Stimulated activated CD4-positive, alpha-beta T cell treated with anti-CD3 and anti-CD28 coated beads, Interleukin-1b, Interleukin-23, amount 100 ng/mL, for 1 hour (primary cell): ENCODE measurements at places on chromosomes 6 and 20.
A peak's percentile ranks its signal among the peaks of the same experiment; 100 is the strongest.

GRCh38 chr20:63529180-63529860 lies 7.9 kb downstream of the PTK6 start:
- DNase-seq: no peak

GRCh38 chr6:140774080-140774505 lies 1358.6 kb upstream of the GJE1 start:
- DNase-seq: no peak

- DNase-seq: no peak
Measured at GRCh38 chr20:9068841-9069663, at the start of gene PLCB4. Gene PLCB4, plus strand, starts transcription at chr20:9069087. Its CDS starts 238,728 bp downstream, at chr20:9307815.

- DNase-seq: no peak
Measured at GRCh38 chr6:116530436-116530835, 15.0 kb downstream of the TRAPPC3L start.

GRCh38 chr6:5813625-5814027 lies 193.1 kb downstream of the NRN1 start:
- no peak for DNase-seq

DNA sequence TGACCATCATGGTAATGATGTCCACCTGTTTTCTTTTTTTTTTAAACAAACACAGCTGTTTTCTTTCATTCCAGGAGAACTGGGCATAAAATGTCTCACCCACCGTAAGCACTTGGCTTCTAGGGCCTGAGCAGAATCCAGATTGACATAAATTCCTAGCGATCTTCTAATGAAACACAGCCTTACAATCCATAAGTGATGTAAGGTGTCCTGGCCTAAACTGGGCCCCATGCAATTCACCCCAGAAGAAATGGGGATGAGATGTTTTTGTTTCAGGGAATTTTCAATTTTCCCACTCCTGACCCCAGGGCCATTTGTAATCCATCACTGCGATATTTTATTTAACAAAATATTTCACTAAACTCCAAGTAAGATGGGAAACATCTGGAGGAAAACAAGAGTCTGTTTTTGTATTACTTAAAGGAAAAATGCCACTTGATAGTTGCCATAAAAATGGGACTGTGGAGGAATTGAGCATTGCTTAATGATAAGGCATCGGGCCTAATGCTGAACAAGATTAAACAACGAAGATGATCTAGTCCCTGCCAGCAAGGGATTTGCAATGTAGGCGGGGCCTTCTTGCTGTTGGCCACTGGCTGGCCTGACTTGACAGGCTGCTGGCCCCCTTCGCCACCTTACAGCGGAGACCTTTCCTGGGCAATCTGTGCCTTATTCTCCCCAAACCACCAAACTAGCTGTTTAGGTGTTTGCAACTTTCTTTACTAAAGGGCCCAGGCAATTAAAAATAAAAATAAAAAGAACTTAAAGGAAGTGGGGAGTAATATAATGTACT lies 183.7 kb downstream of the CD109 start:
- no peak for DNase-seq

DNA sequence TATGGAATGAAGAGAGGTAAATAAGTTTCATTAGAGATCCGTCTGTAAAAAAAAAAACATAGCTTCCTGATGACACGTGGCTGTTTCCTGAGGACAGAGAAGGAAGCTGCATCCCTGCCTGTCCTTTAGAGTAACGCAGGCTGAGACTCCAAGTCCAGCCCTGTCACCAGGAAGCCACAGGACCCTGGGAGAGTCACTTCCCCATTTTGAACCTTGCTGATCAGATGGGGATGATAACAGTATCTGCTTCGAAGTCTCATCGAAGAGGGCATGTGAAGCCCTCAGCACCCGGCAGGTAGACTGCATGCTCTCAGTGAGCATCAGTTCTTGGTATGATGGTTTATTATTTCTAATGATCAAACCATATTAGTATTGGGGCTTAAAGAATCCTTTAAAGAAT lies 139.1 kb upstream of the KCNG1 start:
- DNase-seq: no peak

GRCh38 chr20:32672394-32672981 lies 1.3 kb downstream of the C20orf203 start:
- DNase-seq: no peak

DNA sequence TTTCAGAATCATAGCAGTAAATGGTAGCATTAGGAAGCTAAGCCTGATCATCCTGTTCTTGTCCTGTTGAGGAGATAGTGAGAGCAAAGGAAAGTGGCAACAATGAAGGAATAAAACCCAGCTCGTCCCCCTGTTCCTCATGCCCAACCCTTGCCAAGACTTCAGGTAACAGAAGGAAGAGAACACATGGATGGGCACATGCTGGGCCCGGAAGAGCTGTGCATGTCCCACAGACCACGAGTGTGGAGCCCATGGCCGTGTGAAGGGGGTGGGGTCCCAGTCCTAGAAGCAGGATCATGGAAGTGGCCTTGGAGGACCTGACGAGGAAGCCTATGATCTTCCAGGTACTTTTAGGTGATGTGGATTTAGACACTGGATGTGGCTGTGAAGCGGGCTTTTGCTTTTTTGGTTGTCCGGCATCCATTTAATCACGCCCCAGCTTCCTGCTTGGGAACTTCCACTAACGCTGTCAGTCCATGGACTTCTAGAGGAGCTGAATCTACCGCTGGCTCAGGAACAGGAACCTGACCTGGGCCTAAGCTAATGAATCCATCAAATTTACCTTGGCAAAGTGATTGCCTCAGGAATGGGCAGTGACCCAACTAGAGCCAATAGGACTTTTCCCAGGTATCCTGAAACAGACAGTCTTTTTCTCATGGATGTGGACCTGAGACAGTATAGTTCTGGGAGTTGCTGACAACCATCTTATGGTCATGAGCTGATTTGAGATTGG lies 79.3 kb upstream of the ARMC2 start:
- no peak for DNase-seq

DNA sequence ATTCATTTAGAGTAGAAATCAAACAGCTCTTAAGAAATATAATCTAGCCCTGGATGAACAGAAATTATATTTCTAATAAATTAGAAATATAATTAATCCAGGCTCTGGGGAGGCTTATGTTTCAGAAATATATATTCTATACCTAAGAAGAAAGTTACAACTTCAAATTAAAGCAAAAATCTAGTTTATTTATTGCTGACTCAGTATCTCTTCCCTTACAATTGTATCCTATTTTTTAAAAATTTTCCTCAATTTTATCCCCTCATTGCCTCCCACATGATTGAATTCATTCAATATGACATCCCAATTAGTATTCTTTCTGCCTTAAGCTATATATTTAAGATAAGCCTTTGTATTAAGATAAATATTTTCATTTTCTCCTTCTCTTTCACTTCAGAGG lies 71.4 kb downstream of the HS3ST5 start:
- no peak for DNase-seq

DNA sequence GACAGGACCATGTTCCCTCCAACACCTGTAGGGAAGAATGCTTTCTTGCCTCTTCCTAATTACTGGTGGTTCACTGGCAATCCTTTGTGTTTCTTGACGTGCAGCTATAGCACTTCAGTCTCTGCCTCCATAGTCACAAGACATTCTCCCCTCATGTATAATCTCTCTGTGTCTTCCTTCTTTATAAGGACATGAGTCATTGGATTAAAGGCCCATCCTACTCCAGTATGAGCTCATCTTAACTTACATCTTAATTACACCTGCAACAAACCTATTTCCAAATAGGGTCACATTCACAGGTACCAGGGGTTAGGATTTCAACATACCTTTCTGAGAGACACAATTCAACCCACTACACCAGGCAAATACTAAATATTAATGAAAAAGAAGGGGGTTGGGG lies 213.6 kb downstream of the RNGTT start:
- no peak for DNase-seq

DNA sequence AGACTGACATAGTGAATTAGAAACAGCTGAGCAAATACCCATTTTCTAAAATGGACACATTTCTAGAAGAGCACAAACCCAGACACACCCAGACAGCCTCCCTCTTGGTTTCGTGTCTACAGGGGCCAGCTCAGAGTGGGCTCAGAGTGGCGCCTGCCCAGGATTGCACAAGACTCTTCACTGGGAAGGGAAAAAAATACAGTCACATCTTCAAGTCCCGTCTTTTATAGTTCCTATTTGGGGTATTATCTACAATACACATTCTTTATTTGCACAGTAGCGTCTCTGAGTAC lies 246.1 kb upstream of the AFDN start:
- DNase-seq: no peak

DNA sequence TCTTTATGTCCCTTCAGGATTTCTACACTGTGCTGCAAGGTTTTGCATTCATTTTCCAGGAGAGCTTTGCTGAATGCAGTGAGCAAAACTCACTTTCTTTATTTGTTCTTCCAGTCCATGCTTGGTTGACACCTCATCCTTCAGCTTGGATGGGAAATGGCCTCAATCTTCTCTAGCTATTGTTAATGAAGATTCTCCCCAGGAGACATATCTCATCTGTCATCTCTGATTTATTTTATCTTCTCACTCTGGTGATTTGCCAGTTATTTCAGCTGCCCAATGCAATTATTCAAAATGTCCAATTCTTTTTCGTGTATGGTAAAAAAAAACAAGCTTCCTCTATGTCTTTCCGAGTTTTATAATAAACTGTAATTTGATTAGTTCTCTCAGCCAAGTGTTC lies 77.9 kb upstream of the PAK5 start:
- DNase-seq: no peak

- DNase-seq: no peak
Measured at GRCh38 chr6:150453357-150453756, 84.5 kb downstream of the IYD start.

DNA sequence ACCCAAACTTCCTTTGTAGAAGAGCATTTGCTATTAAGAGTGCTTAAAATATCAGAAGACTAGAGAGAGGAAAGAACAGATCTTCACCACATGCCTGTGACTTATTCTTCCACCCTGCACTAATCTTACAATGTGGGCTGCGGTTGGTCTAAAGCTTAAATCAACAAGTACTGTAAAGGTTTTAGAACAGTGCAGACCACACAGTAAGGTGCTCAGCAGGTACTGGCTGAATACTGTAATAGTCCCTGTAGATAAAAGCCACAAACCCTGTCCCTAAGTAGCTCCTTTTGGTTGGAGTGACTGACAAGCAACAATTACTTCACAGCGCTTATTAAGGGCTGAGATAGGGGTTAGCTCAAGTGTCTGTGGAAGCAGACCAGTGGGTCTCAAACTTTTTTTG lies 972 bp upstream of the PHF3 start:
- DNase-seq: no peak

DNA sequence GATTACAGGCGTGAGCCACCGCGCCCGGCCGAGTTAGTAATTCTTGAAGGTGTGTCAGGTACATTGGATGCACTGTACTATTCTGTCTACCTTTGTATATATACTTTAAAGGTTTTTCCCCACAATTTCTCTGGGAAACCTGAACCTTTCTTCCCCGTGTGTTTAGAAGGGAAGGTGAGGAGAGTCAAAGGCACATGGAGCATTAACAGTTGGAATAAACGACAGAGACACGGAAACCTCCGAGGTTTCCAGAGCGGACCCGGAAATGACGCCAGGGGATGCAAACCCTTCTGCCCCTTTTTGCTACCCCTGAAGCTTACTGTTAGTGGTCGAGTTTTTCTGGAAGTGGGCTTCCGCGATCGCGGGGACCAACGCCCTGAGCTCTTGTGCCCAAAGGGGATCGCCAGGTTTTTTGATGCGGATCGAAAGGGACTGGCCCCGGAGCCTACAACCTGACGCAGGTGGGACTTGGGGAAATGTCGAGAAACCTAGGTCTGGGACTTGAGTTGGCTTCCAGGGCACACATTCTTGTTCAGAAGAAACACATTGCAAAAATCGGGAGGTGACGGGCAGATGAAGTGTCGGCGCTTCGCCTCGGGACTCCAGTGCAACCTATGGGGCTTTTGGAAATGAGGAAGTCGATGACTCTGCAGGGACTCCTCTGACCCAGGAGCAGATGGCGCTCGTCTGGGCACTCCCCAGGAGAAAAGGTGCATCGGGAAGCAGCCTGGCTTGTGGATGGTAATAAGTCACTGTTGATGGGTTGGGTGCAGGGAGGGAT lies 218.2 kb downstream of the OR2B2 start:
- no peak for DNase-seq

GRCh38 chr6:144878577-144878976 lies 593.4 kb downstream of the UTRN start:
- DNase-seq: no peak

GRCh38 chr6:3163248-3163594 lies 5.9 kb upstream of the TUBB2A start:
- DNase-seq: no peak

- no peak for DNase-seq
Measured at GRCh38 chr6:9523462-9523861, 891.4 kb downstream of the TFAP2A start.

DNA sequence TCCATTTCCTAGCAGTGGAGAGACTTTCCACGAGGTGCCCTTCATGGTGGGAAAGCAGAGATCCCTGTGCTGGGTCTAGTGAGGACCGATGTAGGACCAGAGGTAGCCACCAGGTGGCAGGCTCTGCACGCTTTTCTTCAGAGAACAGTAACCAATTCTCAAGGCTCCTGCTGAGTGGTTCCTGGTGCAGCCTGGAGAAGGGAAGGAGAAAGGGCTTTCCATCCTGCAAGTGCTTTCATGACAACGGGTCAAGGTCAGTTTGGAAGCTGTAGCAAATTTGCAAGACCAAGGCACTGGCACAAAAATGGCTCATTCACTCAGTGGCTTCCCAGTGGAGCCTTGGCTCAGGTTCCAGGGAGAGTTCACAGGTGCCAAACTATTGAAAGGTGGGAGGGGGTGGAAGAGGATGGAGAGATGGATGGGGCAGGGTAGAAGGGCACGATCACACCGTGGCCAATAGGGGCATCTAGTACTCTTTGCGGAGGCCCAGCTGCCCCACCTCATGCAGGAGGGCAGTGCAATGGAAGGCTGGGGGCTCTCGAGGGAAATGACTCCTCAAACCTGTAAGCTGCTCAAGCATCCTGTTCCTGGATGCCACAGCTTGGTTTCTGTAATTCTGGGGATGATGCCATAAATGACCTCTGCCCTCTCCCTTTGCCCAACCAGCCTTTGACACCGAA lies 25.5 kb upstream of the KCNK16 start:
- DNase-seq: peak; percentile 40
